Mesothelial cell of epicardium (in vitro differentiated cells): ENCODE measurements at places on chromosomes 3 and 15.

GRCh38 chr15:66840615-66841390 lies 138.8 kb downstream of the SMAD6 start:
- H3K27ac ChIP-seq, result peak overlapping the region; percentile 99
- H3K27me3 ChIP-seq, result no peaks in the 10 kb centered on the region
- no peak for DNase-seq

DNA sequence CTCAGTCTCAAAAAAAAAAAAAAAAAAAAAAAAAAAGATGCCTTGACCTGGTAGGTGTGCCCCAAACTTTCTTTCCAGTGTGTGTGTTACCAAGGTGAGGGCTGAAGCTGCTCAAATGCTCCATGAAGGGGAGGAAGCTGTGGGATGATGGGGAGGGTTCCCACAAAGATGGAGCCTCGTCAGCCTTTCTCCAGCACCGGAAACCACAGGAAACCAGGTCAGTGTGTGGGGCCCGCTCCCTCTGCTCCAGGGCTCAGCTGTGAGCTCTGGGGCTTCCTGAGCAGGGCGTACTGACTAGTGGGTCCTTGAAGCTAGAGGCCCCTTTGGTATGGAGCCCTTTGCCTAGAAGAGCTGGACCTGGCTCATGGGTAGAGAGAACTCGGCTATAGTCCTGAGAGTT lies 681 bp upstream of the IL17RE start:
- no peak for DNase-seq
- peak overlapping the region; percentile 90 for H3K27ac ChIP-seq
- no peaks in the 10 kb centered on the region for H3K36me3 ChIP-seq
- peak overlapping the region; percentile 71 for H3K4me3 ChIP-seq
- no peaks in the 10 kb centered on the region for H3K27me3 ChIP-seq

DNA sequence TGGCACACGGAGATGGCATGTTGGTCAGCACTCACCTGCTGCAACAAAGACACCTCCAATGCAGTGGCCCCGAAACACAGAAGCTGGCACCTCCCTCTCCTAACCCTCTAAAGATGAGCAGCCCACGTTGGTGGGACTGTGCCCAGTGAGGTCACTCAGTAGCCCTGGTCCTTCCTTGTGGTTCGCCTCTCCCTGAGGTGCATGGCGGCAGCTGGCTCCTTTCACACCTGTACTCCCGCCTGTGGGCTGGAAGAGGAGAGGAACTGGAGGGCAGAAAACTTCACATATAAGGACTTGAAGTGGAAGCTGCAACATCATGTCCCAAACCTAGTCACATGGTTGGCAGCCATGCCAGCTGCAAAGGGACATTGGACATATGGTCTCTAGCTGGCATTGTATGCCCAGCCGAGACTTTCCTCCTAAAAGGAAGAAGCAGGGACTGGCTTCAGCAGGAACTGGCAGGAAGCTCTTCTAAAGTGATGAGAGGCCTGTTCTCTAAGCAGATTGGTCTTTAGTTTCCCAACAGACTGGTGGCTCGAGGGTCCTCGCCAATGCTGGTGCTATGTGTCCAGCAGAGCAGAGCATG lies 10.8 kb upstream of the C3orf22 start:
- H3K4me3 ChIP-seq, result no peak overlapping the region
- H3K36me3 ChIP-seq, result no peaks in the 10 kb centered on the region
- no peaks in the 10 kb centered on the region for H3K4me1 ChIP-seq
- no peak for DNase-seq
- no peak overlapping the region for H3K27ac ChIP-seq
- peaks cover 18% of the 10 kb centered on the region for H3K27me3 ChIP-seq

GRCh38 chr3:195212033-195212748 lies 58.8 kb downstream of the XXYLT1 start:
- no peak overlapping the region for H3K4me3 ChIP-seq
- no peak for DNase-seq
- peaks cover 29% of the 10 kb centered on the region for H3K4me1 ChIP-seq
- peaks cover 13% of the 10 kb centered on the region for H3K36me3 ChIP-seq
- no peaks in the 10 kb centered on the region for H3K27me3 ChIP-seq

- no peak for DNase-seq
- peaks cover 6% of the 10 kb centered on the region for H3K4me1 ChIP-seq
- peaks cover 9% of the 10 kb centered on the region for H3K27me3 ChIP-seq
These were observed 7.1 kb downstream of the SPTBN5 start for GRCh38 chr15:41886741-41887140.

GRCh38 chr3:174438501-174439145 lies 420.5 kb upstream of the NAALADL2 start:
- DNase-seq, result no peak
- no peaks in the 10 kb centered on the region for H3K36me3 ChIP-seq
- peak overlapping the region; percentile 97 for H3K27ac ChIP-seq

- no peak for DNase-seq
- H3K27me3 ChIP-seq, result peaks cover 33% of the 10 kb centered on the region
- H3K4me3 ChIP-seq, result no peak overlapping the region
- H3K4me1 ChIP-seq, result peaks cover 2% of the 10 kb centered on the region
- H3K27ac ChIP-seq, result no peak overlapping the region
These were observed 22.5 kb upstream of the ROPN1 start for GRCh38 chr3:124014366-124014942.

- no peak overlapping the region for H3K4me3 ChIP-seq
- H3K36me3 ChIP-seq, result peaks cover 3% of the 10 kb centered on the region
- no peak overlapping the region for H3K27ac ChIP-seq
- DNase-seq, result no peak
- H3K4me1 ChIP-seq, result peaks cover 15% of the 10 kb centered on the region
- no peaks in the 10 kb centered on the region for H3K27me3 ChIP-seq
These were observed 46.2 kb downstream of the CMTM7 start for GRCh38 chr3:32437896-32438295.

DNA sequence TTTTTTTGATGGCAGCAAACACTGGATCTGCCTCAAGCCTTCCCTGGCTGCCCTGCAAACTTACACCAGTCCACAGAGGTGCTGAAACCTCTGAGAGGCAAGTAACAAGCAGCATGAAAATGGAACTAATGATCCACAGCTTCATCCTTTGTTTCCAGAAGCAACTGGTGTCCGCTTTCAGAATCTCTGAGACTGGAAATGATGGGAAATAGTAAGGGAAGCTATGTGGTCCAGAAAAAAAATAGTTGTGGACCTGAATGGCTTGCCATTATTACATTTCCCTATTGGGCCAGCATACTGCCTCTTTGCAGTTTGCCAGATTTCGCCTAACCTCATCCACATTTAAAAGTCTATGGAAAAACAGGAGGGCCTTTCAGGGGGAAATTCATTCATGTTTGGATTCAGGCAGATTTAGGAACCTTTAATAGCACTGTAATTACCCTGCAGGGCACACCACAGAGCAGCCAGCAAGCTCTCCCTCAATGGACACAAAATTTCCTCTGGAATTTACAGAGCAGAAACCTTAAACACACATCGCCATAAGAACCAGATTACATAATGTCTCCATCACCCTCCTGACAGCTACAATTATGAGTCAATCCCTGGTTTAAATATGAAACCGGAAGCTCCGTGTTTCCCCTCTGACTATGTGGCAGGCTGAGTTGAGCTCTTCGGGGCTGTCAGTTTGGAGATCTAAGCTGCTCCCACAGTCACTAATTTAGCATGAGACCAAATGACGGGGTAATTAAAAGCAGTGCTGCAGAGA lies 134.4 kb downstream of the TMCO5A start:
- peak overlapping the region; percentile 88 for H3K27ac ChIP-seq
- H3K27me3 ChIP-seq, result no peaks in the 10 kb centered on the region
- no peaks in the 10 kb centered on the region for H3K36me3 ChIP-seq
- H3K4me1 ChIP-seq, result peaks cover 66% of the 10 kb centered on the region

DNA sequence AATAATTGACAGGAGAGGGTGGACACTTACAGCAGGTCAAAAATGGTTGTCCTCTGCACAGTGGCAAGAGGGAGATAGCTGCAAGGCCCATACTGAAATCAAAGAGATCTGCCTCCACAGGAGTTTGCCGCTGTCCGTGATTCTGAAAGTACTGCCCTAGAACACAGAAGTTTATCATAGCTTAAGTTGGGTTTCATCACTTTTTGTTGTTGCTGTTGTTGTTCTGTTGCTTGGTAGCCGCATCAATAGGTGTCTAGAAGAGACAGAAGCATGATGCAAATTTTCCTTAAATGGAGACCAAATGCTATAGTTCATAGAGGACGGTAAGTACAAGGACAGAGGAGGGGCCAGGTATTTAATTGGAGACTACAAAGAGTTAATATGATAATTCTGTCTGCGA lies 120.0 kb upstream of the MRPL3 start:
- no peak for DNase-seq
- H3K36me3 ChIP-seq, result no peaks in the 10 kb centered on the region
- no peak overlapping the region for H3K4me3 ChIP-seq
- H3K27ac ChIP-seq, result no peak overlapping the region
- H3K27me3 ChIP-seq, result peaks cover 12% of the 10 kb centered on the region
- no peaks in the 10 kb centered on the region for H3K4me1 ChIP-seq

DNA sequence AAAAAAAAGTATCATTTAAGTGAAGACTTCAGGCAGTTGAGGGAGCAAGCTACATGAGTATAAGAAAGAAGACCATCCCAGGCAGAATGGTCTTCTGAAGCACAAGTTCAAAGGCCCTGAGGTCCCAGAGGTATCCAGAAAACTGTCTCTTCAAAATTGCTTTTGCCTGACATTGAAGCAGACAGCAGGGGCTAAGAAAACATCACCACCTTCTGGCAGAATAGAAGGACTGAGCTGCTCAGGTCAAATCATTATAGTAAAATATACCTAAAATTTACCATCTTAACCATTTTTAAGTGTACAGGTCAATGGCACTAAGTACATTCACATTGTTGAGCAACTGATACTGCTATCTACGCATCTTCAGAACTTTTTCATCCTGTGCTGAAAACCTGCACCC lies 16.4 kb downstream of the GPR160 start:
- no peaks in the 10 kb centered on the region for H3K27me3 ChIP-seq
- H3K4me1 ChIP-seq, result no peaks in the 10 kb centered on the region
- DNase-seq, result no peak
- no peak overlapping the region for H3K27ac ChIP-seq

DNA sequence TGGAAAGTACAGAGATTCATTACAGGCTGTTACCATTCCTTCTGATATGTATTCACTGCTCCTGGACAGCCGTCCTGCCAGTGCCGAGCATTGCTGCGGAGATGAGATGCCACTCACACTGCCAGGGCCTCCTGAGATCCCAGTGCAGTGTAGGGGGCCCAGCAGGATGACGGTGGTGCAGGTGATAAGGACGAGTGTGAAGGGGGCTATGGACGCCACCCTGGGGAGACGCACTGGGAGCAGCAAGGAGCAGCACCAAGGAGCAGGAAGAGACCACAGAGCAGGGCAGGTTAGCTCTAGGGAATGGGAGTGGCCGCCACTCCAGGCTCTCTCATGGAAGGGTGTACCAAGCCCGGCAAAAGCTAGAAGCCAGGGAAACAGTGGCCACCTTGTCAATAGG lies 4.0 kb upstream of the KLF15 start:
- no peaks in the 10 kb centered on the region for H3K36me3 ChIP-seq
- H3K4me3 ChIP-seq, result no peak overlapping the region
- DNase-seq, result no peak
- H3K27me3 ChIP-seq, result peaks cover 57% of the 10 kb centered on the region

GRCh38 chr3:10361375-10361774 lies 40.5 kb upstream of the SEC13 start:
- H3K36me3 ChIP-seq, result no peaks in the 10 kb centered on the region
- no peak overlapping the region for H3K4me3 ChIP-seq
- no peak overlapping the region for H3K27ac ChIP-seq
- no peaks in the 10 kb centered on the region for H3K4me1 ChIP-seq
- H3K27me3 ChIP-seq, result peaks cover 24% of the 10 kb centered on the region

DNA sequence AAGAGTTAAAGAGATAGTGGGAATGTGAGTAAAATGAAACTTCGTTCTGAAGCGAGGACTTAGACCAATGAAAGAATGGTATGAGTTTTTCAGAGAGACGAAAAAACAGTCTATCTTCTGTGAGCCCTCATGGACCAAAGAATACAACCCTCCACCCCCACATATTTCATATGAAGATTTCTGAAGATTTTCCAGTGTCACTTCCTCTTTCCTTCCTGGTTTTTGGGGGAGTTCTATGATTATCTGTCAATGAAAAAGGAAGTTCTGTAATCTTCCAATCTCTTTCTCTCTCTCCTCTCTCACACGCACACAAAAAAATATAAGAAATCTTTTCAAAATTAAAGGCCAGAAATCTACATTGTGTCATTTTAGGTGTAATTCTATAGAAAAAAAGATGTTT lies 27.7 kb downstream of the CMSS1 start:
- peaks cover 22% of the 10 kb centered on the region for H3K4me1 ChIP-seq
- no peak overlapping the region for H3K27ac ChIP-seq
- no peaks in the 10 kb centered on the region for H3K36me3 ChIP-seq
- no peaks in the 10 kb centered on the region for H3K27me3 ChIP-seq
- no peak overlapping the region for H3K4me3 ChIP-seq
- DNase-seq, result no peak

DNA sequence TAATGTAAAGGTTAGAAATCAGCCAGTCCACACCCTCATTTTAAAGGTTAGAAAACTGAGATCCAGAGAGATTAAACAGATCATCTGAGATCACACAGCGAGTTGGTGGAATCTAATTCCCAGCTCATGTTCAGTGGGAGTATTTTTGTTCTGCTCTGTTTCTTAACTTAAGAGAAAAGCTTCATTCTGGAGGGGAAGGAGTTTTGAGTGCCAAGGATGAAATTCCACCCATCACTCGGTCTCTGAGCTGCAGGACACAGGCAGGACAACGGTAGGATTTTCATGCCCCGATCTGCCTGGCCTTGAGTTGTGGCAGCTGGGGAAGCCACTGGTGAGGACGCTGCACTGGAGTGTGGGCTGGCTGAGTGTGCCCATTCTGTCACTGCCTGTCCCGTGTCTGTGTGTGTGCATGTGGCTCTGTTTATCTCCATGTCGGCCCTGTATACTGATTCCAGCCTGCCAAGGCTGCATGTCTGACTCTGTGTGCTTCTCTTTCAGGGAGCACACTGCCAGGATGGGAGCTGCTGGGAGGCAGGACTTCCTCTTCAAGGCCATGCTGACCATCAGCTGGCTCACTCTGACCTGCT lies 94.3 kb downstream of the CEMIP start:
- H3K27me3 ChIP-seq, result no peaks in the 10 kb centered on the region
- no peak overlapping the region for H3K27ac ChIP-seq
- H3K4me3 ChIP-seq, result no peak overlapping the region
- no peaks in the 10 kb centered on the region for H3K4me1 ChIP-seq
- no peaks in the 10 kb centered on the region for H3K36me3 ChIP-seq
- DNase-seq, result no peak

DNA sequence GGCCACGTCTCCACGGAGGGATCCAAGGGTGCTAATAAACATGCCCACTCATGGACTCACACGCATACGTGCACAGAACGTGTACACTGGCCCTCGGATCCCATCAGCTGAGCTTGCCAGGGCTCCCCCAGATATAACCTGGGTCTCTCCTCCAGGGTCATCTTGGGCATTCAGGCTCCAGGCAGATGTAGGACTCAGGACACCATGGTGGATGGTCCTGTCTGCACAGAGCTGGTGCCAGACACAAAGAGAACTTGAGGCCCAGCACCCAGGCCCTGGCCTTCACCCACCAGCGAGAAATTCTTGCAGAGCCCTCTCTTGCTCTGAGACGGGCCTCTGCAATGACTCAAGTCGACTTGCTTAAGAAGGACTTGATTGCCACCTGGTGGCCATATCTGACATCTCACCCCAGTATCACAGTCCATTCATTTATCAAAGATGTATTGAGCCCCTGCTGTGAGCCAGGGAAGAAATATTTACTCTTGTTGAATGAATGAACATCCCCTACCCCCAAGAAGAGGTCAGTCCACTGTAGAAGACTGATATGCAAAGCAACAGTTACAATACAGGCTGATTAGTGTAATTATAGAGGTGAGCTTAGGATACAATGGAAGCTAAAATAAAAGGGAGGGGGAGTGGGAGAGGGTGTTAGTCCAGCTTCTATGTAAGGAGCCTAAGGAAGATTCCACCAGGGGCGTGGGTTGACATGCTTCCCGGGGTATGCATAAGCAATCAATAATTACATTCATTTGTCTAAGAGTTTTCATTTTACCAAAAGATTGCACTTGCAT lies 34.2 kb upstream of the VPS8 start:
- H3K27me3 ChIP-seq, result no peaks in the 10 kb centered on the region
- no peaks in the 10 kb centered on the region for H3K36me3 ChIP-seq
- H3K4me1 ChIP-seq, result peaks cover 37% of the 10 kb centered on the region
- peak; percentile 87 for DNase-seq
- no peak overlapping the region for H3K27ac ChIP-seq
